Neural progenitor cell (in vitro differentiated cells): ENCODE measurements at places on chromosomes 2 and 18. TPM values are rescaled to one million over a fixed set of nuclear protein-coding genes. Genes with fewer than 3 reads are reported as not detected.

- no peaks in the 10 kb centered on the region for H3K36me3 ChIP-seq
- H3K4me1 ChIP-seq, result peaks cover 25% of the 10 kb centered on the region
- no peak overlapping the region for H3K27ac ChIP-seq
- H3K4me3 ChIP-seq, result peak overlapping the region; percentile 65
- no peak for DNase-seq
- H3K27me3 ChIP-seq, result no peaks in the 10 kb centered on the region
Measured at GRCh38 chr2:24123922-24124580, 782 bp downstream of the FAM228B start.

DNA sequence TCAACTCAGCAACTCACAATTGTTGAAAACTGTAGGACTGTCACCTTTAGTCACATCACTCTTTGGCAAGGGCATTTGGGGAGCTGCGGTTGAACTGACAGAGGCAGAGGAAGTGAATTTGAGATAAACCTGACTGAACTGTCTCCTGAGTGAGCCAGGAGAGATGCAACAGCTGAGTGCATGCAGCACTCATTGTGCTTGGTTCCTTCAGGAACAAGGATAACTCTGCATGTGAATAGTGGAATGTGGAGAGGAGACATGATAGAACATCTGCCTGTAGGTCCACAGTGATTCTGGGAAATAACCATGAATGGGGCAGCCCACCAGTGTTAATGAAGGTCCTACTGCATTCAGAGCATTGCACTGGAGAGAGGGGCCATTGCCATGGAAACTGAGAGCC is 494.7 kb downstream of the STK39 start:
- DNase-seq, result no peak
- no peak overlapping the region for H3K4me3 ChIP-seq
- H3K27ac ChIP-seq, result no peak overlapping the region
- peaks cover 13% of the 10 kb centered on the region for H3K4me1 ChIP-seq

GRCh38 chr2:239116456-239117246 is 268.8 kb downstream of the TWIST2 start:
- no peak overlapping the region for H3K27ac ChIP-seq
- DNase-seq, result no peak
- no peaks in the 10 kb centered on the region for H3K27me3 ChIP-seq

GRCh38 chr2:219022616-219023015 is 18.7 kb downstream of the CFAP65 start:
- no peaks in the 10 kb centered on the region for H3K36me3 ChIP-seq
- no peak overlapping the region for H3K4me3 ChIP-seq
- H3K27me3 ChIP-seq, result peaks cover 25% of the 10 kb centered on the region
- peaks cover 3% of the 10 kb centered on the region for H3K4me1 ChIP-seq
- H3K27ac ChIP-seq, result no peak overlapping the region
- no peak for DNase-seq

DNA sequence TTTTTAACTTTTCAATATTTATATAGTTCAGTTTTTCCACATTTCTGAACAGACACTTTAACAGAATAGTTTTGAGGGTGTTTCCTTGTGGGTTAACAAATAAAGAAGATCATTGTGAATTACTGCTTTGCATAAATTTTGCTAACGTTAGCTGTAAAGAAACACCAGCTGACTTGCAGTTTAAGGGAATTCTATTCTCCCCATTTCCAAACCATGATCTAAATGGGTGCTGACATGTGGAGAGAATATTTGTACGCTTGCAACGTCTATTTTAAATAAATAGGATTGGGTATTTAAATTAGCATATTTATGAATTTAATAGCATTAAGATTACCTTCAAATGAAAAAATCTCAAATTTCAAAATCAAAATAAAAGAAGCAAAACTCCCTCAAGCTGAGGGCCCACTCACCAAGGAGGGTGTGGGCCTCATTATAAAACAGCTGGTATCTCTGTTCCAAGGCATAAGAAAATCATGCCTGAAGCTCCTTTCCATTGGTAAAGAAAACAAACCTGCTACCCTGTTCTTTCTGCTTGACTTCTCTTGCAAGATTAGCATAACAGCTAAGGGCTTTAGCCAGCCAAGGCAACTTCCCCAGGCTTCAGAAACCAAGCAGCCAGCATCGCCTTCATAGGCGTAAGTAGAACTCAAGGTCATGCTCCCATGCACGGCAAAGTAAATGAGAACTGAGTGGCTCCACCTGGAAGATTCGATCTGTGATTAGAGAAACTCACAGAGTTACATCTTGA is 3.2 kb downstream of the MRO start:
- H3K4me1 ChIP-seq, result peaks cover 27% of the 10 kb centered on the region
- H3K27me3 ChIP-seq, result no peaks in the 10 kb centered on the region
- H3K4me3 ChIP-seq, result no peak overlapping the region
- peak; percentile 33 for DNase-seq
- no peaks in the 10 kb centered on the region for H3K36me3 ChIP-seq
- H3K27ac ChIP-seq, result no peak overlapping the region

DNA sequence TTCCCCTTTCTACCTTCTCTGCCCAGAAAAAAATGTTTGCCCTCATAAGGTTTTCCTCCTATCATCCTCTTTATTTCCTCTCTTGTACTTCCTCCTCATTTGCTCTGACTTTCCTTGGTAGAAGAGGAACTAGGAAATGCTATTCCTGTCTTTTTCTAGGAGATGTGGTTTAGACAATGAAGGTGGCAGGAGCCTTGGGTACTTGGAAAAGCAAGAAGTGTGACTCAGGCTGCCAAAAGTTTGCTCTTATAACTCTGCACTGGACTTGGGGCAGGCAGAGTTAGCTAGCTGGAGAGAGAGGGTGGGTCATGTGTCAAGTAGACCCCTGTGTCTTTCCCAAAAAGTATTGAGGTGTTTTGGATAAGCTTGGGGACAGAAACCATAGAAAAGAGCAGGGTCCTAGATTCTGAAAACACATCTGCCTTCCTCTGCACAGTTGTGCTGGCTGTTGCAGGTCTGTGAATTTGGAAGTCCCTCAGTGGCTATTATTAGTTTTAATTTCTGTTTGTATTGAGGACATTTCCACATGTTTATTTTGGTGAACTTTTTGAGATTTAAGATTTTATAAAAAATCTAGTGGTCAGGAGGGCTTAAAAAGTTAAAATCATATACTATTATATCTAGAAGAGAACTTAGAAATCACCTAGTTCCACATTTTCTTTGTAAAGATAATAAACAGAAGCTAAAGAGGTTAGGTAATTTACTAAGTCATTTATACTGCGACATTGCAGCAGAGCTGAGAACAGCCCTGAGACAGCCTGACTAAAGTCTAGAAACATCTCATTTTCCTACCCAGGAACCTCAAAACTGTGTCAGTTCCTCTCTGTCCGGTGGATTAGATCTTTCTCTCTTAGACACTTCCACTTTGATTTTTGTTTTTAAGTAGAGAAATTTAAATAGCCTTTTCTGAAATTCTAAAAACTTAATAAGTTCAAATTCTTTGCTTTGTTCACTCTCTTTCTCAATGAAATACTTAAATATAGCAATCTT is 16.0 kb downstream of the INSIG2 start:
- no peaks in the 10 kb centered on the region for H3K27me3 ChIP-seq
- no peak overlapping the region for H3K27ac ChIP-seq
- no peak overlapping the region for H3K4me3 ChIP-seq
- H3K36me3 ChIP-seq, result peaks cover 18% of the 10 kb centered on the region

- no peaks in the 10 kb centered on the region for H3K4me1 ChIP-seq
- no peaks in the 10 kb centered on the region for H3K27me3 ChIP-seq
- DNase-seq, result no peak
- no peaks in the 10 kb centered on the region for H3K36me3 ChIP-seq
Measured at GRCh38 chr2:181036445-181036844, 56.0 kb downstream of the UBE2E3 start.

DNA sequence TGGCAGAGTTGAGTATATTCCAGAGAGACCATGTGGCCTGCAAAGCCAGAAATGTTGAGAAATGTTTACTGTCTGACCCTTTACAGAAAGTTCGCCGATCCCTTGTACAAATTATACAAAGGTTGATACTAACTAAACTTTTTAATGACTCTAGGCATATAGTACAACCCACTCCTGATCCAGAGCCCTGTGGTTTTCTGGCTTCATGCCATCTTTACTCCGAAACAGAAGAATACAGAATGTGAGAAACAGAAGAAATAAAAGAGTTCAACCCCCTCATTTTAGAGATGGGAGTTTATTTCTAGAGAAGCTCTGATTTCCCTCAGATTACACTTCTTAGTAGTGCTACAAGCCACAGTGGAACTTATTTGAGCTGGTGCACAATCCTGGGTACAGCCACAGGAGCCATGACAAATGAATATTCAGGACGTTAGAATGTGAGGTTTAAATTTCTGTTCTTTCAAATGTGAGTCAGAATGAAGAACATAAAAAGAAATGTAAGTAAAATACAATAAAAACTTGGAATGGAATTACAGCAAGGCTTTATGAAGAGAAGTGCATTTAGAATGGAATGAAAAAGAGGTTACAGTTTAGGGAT is 38.0 kb upstream of the SMCHD1 start:
- H3K36me3 ChIP-seq, result peaks cover 5% of the 10 kb centered on the region
- DNase-seq, result no peak
- H3K27ac ChIP-seq, result no peak overlapping the region
- no peaks in the 10 kb centered on the region for H3K27me3 ChIP-seq

DNA sequence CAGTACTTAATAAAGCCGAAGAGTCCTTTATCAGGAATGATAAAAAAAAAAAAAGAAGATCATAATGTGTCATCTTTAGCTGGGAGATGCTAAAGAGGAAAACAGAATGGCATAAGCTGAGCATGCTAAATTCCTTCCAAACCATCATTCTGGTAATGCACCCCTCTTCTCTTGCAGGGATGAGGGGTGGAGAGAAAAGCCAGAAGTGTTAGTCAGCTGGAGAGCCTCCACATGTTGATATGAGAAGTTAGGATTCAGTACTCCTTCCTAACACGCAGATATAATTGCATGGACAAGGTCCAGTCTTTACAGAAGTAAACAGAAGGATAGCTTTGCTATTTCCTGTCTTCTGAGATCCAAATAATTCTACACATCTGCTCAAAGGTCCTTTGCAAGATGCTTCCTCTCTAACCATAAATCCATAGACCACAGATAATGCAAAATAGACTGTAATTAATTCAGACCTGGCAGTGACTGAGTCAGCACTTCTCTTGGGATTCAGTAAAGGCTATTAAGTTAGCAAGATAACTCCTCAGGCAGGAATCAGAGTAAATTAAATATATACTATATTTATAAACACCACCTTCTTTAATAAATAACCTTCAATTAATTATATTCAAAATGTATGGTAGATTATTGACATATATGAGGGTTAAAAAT is 930.0 kb upstream of the KLHL29 start:
- no peak for DNase-seq
- no peak overlapping the region for H3K4me3 ChIP-seq
- H3K36me3 ChIP-seq, result no peaks in the 10 kb centered on the region
- H3K27me3 ChIP-seq, result no peaks in the 10 kb centered on the region

Gene PTPRN
- total RNA-seq, result 0.60 and 4.2 TPM in 2 replicates

Gene FAP
- not detected in 2 replicates for total RNA-seq

GRCh38 chr18:70513502-70514171 is 224.8 kb downstream of the SOCS6 start:
- DNase-seq, result no peak
- H3K4me1 ChIP-seq, result no peaks in the 10 kb centered on the region
- no peaks in the 10 kb centered on the region for H3K27me3 ChIP-seq
- no peaks in the 10 kb centered on the region for H3K36me3 ChIP-seq
- H3K4me3 ChIP-seq, result no peak overlapping the region

Gene PLEK
- total RNA-seq, result not detected in 2 replicates

DNA sequence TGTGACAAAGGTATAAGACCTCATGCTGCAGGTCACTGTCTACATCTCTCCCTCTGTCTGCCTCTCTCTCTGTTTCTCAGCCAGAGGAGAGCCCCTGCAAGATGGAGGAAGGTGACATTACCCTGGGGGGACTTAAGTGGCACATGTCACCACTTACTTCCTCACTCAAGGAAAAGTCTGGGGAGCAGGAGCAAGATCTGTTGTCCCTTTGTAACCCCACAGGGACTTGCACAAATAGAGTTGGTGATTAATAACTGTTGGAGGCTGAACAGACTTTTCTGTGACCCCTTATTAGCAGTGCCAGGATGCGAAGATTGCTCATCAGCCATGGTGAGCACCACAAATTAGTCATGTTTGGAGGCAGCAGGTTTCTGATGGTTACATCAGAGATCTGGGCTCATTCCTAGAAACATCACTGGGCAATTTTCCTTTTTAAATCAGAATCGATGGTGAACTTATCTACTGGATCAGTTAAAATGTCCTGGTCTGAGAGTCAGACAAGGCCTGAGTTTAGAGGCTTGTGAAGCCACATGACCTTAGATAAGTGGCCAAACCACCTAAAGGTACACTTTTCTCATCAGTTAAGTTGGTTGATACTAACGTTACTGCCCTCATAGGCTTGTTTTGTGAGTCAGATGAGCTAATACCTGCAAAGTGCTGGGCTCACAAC is 81.2 kb upstream of the LTBP1 start:
- no peaks in the 10 kb centered on the region for H3K4me1 ChIP-seq
- H3K4me3 ChIP-seq, result no peak overlapping the region
- H3K36me3 ChIP-seq, result no peaks in the 10 kb centered on the region
- no peaks in the 10 kb centered on the region for H3K27me3 ChIP-seq

GRCh38 chr2:56338232-56338631 is 154.4 kb downstream of the CCDC85A start:
- no peak overlapping the region for H3K27ac ChIP-seq
- H3K27me3 ChIP-seq, result no peaks in the 10 kb centered on the region
- no peaks in the 10 kb centered on the region for H3K36me3 ChIP-seq
- H3K4me3 ChIP-seq, result no peak overlapping the region

- H3K27ac ChIP-seq, result no peak overlapping the region
- no peaks in the 10 kb centered on the region for H3K36me3 ChIP-seq
- H3K4me1 ChIP-seq, result peaks cover 19% of the 10 kb centered on the region
- no peaks in the 10 kb centered on the region for H3K27me3 ChIP-seq
Measured at GRCh38 chr2:25294573-25295462, 46.9 kb downstream of the DNMT3A start.

Gene APOB
- total RNA-seq, result 0.34 and 0.47 TPM in 2 replicates
